ENCODE measurements at places on chromosomes 2 and 18.
A peak's percentile ranks its signal among the peaks of the same experiment; 100 is the strongest.

DNA sequence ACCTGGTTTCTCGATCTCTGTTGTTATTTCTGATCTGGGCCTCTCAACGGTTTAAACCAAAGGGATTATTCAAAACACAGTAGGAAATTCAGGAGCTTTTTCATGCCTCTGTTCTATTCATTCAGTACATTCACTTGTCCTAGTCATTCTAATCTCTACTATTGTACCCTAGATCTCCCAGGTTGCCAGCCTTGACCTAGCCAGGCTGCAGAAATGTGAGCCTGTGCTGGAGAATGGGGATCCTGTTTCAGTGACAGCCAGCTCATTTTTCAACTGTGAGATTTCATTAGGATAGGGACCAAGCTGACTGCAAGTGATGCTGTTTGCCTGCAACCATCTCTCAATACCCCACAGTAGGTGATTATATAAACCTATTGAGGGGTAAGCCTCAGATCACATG, 186.2 kb downstream of the CMPK2 start:
- DNase-seq = no peak

DNA sequence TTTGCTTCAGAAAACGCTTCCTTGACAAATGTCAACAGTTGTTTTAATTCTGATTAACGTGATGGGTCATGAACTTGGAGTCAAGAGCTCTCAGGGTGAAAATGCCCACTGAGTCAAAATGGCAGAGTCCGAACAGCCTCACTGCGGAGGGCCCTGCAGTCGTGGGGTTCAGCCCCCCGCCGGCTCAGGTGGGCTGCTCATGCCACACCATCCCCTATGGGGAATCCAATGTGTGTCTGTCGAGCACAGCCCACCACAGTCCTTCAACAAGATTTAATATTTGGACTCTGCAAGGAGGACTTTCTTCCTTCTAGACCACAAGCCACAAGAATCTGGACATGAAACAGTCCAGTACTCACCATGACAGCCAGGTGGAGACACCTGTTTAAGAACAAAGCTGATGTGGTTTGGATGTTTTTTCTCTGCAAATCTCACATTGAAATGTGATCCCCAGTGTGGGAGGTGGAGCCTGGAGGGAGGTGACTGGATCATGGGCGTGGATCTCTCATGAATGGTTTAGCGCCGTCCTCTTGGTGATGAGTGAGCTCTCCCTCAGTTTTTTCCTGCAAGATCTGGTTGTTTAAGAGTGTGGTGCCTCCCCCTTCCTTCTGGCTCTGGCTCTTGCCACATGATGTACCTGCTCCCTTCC, 201.0 kb downstream of the NDUFA10 start:
- peak; percentile 11 for DNase-seq

GRCh38 chr2:239225871-239226561, 174.8 kb downstream of the HDAC4 start:
- no peak for DNase-seq

- DNase-seq = no peak
Measured at GRCh38 chr2:72940786-72941185, 23.5 kb downstream of the EMX1 start.

DNA sequence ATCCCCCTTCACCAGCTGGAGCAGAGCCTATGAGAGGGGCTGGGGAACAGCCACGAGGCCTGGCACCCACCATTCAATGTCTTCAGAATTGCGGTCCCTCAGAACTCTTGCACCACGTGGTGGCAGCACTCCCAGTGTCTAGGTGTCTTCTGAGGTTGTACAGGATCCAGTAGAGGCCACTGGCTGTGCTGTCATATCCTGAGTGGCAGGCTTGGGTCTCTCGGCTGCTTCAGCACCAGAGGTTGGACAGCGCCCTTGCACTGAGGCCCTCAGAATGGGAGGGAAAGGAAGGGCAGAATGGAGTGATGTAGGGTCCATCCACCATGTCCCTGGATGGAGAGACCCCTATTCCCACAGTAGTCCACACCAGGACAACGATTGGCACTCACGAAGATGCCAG, 112.0 kb upstream of the TEKT4 start:
- no peak for DNase-seq

DNA sequence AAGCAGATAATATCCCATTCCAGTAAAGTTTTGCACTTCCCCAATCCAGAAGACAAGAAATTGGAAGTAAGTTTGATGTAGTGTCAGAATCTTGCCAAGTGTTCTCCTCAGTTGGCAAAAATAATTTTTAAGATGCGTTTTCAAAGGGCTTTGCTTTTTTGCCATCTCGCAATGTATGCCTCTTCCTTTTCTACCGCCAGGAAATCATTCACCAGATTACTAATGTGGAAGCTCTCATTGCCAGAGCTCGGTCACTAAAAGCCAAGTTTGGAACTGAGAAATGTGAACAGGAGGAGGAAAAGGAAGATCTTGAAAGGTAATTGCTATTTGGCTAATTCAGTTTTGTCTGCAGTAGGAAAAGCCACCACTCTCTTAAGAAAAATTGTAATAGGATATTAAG, 110.7 kb downstream of the RAB3GAP1 start:
- no peak for DNase-seq

- no peak for DNase-seq
Measured at GRCh38 chr2:105775809-105776559, 31.3 kb downstream of the NCK2 start.

All from uterus (tissue), 4 donors.